ENCODE measurements at places on chromosomes 1 and 21. TPM values are rescaled to one million over a fixed set of nuclear protein-coding genes. Genes with fewer than 3 reads are reported as not detected.

DNA sequence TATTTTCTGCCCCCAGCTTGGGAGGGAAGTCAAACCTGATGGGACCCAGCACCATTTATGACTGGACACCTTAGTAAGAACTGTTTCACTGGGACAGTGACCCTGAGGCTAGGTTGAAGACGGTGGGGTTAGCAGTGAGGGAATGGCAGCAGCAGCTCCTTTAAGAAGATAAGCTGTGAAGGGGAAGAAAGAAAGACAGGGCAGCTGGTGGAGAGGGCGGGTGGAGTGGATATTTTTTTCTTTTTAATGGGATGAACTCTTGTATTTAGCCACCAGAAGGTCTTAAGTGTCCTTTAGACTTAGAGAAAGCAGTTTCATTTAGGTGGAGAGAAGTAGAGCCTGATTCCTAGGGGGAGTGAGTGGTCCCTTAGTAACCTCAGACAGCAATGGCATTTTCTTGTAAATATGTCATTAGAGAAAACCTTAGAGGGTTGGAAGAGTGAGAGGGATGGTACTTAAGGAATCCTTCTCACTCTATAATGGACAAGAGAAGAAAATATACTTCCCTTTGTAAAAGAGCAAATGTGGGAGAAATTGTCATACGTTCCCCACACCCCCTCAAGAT lies 187.5 kb downstream of the HHAT start:
- no peaks in the 10 kb centered on the region for H3K4me1 ChIP-seq
- no peaks in the 10 kb centered on the region for H3K36me3 ChIP-seq
- no peaks in the 10 kb centered on the region for H3K27me3 ChIP-seq
- no peak overlapping the region for H3K4me3 ChIP-seq

GRCh38 chr1:41844255-41844654 lies 74.5 kb downstream of the HIVEP3 start:
- peaks cover 5% of the 10 kb centered on the region for H3K4me1 ChIP-seq
- H3K4me3 ChIP-seq: no peak overlapping the region
- no peak for DNase-seq
- H3K36me3 ChIP-seq: no peaks in the 10 kb centered on the region

DNA sequence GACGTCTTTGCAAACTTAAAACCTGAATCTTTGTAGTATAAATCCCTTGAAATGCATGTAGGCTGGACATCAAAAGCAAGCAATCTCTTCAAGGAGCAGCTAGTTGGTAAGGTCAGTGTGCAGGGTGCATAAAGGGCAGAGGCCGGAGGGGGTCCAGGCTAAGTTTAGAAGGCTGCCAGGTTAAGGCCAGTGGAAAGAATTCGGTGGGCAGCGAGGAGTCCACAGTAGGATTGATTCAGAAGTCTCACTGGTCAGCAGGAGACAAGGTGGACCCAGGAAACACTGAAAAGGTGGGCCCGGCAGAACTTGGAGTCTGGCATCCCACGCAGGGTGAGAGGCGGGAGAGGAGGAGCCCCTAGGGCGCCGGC lies 390 bp upstream of the PCSK9 start:
- H3K4me3 ChIP-seq: no peak overlapping the region
- DNase-seq: no peak
- H3K27ac ChIP-seq: no peak overlapping the region
- H3K27me3 ChIP-seq: peaks cover 68% of the 10 kb centered on the region
- no peaks in the 10 kb centered on the region for H3K4me1 ChIP-seq

DNA sequence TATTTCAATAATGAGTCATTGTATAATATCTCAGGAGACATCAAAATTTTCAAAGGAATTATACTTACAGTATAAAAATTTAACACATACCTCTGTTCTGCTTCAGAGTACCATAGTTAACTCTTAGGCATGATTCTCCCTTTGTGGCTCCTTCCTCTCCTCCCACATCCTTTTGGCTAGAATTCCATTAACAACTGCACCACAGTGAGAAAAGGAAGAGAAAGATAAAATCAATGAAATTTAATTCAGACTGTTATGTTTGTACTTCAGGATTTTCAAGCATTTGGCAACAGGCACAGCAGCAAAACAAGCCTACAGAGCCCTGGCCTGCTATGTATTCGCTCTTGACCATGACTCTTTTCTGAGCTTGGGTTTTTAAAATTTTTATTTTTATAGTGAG lies 57.2 kb upstream of the SGIP1 start:
- no peak overlapping the region for H3K4me3 ChIP-seq
- H3K4me1 ChIP-seq: no peaks in the 10 kb centered on the region
- H3K27me3 ChIP-seq: no peaks in the 10 kb centered on the region
- H3K36me3 ChIP-seq: no peaks in the 10 kb centered on the region

Gene PALMD
- total RNA-seq: 0.51 TPM

Gene TSPEAR
- total RNA-seq: not detected

- no peak for DNase-seq
- H3K27ac ChIP-seq: no peak overlapping the region
- peaks cover 5% of the 10 kb centered on the region for H3K36me3 ChIP-seq
- H3K27me3 ChIP-seq: no peaks in the 10 kb centered on the region
- no peaks in the 10 kb centered on the region for H3K4me1 ChIP-seq
These were observed 64.7 kb downstream of the VPS26C start for GRCh38 chr21:37202221-37203110.

Gene CCDC185
- not detected for total RNA-seq
